NCI-H510A (cell line): ENCODE measurements at places on chromosomes 11 and 22.

DNA sequence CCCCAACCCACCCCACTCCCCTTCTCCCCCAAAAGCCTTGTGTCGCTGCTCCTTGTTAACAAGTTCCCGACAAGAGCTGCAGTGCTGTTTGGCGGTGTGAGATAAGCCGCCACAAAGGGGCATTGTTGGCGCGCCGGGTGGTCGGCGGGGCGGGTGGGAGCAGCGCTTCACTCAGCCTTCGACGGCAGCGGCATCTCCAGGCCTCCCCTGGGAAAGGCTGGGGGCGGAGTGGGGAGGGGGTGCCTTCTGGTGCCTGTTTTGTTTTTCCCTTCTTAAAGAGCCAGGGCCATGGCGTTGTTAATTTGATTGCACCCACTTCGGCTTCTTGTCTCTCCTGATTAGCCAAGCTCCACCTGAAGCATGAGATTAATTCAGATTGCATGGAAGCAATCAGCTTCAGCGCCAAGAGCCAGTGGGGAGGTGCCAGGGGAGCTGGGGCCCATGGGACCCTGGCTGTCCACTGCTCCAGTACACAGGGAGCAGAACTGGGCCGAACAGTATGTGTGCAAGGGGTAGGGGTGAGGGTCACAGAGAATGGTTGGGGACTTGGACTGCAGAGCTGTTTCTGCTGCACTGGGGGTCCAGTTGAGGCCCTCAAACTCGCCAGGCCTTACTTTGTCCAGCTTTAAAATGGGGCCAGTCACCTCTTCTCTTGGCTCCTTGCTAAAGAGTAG lies 165.1 kb downstream of the CEP164 start:
- DNase-seq, result no peak

DNA sequence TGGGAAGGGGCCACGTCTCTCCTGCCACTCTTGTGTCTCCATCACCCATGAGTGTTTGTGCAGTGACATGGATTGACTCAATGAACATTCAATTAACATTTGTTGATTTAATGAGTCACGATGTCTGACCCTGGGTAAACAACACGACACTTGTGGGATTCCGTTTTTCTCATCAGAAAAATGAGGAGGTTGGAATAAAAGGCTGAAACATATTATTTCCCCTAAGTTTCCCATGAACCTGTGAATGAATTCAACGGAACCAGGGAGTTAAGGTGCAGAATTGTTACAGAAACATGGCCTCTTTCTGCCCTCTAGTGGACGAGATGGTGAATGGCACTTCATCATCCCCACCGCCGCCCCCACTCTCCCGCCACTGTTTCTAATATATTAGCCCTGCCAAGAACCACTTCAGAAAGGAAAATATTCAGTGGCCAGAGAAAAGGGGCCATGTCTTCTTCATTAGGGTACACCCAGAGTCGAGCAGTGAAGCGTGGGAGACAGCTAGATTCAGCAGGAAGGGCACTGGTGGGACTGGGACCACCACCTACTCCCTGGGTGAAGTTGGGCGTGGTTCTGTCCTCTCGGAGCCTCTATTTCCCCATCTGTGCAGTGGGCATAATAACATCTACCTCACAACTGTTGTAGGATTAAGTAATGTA lies 46.3 kb upstream of the SYT13 start:
- DNase-seq, result no peak

DNA sequence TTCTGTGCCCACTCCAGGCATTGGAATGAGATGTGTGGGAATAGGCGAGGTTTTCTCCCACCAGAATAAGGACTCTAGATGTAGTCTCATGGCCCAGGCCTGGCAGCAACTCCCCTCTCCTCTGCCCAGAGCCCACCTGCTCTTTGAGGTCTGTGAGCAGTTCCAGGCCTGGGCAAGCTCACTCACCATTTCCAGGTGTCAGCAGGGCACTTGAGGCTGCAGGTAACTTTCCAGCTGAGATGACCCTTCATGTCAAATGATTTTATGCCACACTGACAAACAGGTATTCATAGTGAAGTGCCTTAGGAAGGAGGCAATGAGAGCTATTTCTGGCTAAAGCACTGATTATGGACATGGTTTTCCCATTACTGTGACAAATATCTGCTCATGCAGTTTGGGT lies 123.3 kb upstream of the CCDC90B start:
- peak; percentile 3 for DNase-seq

- DNase-seq, result no peak
Measured at GRCh38 chr11:69912911-69913451, 93.8 kb upstream of the FGF3 start.

- DNase-seq, result no peak
Measured at GRCh38 chr11:35090125-35090524, 48.8 kb upstream of the CD44 start.

DNA sequence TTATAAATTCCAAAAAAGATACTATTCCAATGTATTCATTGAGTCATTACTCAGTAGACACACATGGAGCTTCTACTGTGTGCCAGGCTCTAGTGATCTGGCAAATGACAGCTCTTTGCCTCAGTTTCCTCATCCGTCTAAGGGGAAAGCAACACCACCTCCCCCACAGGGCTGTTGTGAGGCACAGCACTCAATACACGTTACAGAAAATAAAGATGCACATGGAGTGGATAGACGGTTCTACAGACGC lies 6.5 kb upstream of the MALAT1 start:
- DNase-seq, result no peak

- no peak for DNase-seq
Measured at GRCh38 chr11:68118706-68119448, 2.3 kb downstream of the CHKA start.

DNA sequence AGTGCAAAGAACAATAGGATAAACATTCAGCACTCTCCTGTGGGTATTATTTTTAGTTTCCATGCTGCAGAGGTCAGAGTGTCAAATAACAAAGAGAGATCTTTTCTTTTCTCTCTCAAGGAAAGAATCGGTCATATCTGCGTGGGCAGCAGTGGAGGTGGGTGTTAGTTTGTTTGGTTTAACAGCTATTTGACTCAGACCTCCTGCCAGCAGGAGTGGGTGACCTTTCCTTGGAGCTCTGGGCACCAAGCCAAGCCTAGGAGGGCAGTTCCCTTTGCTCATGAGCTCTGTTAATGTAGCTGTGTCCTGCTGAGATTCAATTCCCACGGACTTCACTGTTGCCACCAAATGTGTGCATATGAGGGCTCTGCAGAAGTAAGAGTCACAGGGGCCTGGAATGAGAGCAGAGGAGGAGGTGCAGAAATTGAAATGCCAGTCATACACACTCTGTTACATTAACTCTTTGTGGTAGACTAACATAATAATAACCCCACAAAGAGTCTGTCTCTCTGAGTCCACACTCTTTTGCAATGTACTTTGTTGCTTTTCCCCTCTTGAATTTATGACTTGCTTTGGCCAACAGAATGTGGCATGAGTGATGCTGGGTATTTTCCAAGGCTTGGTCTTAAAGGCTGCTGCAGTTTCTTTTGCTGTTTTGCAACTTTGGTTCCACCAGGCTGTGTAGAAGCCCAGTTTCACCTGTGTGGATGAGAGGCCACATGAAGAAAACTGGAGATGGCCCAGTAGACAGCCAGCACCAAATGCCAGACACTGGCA lies 76.0 kb upstream of the GRK3 start:
- no peak for DNase-seq

GRCh38 chr11:71201936-71202597 lies 50.3 kb downstream of the SHANK2 start:
- DNase-seq, result no peak

- DNase-seq, result peak; percentile 21
Measured at GRCh38 chr11:57316017-57316416, 8.7 kb downstream of the TNKS1BP1 start.

DNA sequence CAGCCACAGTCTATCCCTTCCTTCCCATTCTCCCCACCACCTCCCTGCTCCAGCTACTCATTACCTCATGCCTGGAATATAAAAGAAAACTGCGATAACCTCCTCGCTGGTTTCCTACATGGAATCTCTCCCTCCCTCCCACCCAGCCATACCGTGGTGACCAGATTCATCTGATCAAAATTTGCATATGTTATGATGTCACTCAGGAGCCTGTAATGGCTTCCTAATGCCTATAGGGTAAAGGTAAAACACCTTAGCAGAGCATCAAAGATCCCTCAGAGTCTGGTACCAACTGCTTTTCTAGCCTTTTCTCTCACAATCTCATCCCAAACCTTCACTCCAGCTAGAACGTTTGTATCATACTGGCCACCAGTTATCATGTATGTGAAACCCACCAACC lies 19.6 kb downstream of the RTN4RL2 start:
- DNase-seq, result no peak

DNA sequence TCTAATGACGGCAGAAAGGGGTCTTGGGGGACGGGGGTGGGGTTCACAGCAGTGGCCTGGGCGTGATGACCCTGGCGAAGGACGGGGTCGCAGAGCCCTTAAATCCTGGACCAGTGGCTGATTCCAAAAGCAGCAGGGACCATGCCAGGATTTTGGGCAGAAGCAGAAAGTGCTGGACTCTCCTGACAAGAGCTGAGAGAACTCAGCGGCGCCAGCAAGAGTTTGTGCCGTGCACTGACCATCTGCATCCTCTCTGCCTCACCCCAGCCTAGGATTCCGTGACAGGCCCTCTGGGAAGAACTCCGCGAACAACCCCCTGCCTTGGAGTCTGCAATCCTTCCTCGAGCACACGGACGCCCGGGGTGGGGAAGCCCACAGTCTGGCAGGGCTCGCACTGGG lies 644 bp upstream of the NDUFV1 start:
- no peak for DNase-seq

DNA sequence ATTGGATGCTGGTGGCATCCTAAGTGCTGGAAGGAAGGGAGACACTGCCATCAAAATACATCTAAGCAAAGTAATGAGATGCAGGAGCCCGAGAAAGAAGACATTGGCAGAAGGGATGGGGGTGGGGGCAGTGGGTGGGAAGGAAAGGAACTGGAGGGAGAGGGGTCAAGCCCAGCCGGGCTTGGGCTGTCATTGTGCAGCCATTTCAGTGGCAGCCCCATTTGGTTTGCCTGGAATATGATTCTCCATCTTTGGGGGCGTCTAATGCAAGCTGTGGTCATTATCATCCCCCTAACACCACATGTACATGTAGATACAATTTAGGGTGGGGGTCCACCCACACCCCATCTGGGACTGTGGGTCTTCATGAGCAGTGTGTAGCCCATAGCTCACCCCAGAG lies 13.9 kb upstream of the ACCSL start:
- DNase-seq, result no peak

DNA sequence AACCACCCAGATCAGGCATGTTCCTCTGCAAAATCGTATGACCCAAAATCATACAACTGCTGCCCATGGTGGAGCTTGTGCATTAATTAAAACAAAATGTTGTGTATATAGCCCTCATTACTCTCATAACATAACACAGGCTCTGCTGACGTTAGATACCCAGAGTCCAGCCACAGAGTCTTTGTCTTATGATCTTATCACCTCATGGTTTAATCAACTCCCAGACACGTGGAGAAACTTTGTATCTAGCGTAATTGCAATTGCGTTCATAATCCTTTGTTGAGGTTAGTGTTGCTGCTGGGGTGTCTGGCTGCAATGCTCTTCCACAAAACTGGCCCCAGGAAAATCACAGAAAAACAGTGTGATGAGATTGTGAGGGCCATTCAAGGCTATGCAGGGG lies 5.0 kb upstream of the APOL1 start:
- DNase-seq, result no peak

GRCh38 chr11:61293867-61294716 lies 1.0 kb downstream of the VWCE start:
- DNase-seq, result no peak

- DNase-seq, result no peak
Measured at GRCh38 chr11:28146123-28146751, 38.0 kb downstream of the METTL15 start.

- no peak for DNase-seq
Measured at GRCh38 chr22:23099531-23099804, 29.1 kb downstream of the GNAZ start.

DNA sequence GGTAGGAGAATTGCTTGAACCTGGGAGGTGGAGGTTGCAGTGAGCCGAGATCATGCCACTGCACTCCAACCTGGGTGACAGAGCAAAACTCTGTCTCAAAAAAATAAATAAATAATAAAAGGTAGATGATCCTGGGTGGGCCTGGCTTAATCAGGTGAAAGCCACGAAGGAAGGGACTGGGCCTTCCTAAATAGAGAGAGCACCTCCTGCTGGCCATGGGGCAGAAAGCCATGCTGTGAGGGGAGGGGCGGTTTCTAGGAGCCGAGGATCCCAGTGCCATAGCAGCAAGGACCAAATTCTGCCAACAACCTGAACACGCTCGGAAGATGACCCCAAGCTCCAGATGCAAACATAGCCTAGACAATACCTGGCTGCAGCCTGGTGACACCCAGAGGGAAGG lies 24.5 kb upstream of the DGKZ start:
- no peak for DNase-seq
